ENCODE measurements at places on chromosomes 4 and X. TPM values are rescaled to one million over a fixed set of nuclear protein-coding genes. Genes with fewer than 3 reads are reported as not detected.

The HSFX3 gene
- total RNA-seq = not detected

The PFKFB1 gene
- total RNA-seq = 0.16 TPM

The HPGDS gene
- total RNA-seq = not detected

The HAND2 gene
- 8.4 TPM for total RNA-seq

The MAGEA11 gene
- total RNA-seq = not detected

The HTN1 gene
- total RNA-seq = not detected

The EVC gene
- total RNA-seq = 42.9 TPM

The F8A2 gene
- total RNA-seq = not detected

The IBSP gene
- not detected for total RNA-seq

The KIF4A gene
- 0.86 TPM for total RNA-seq

The RNF212 gene
- total RNA-seq = 0.09 TPM

The NLRP2B gene
- total RNA-seq = not detected

The PAGE1 gene
- not detected for total RNA-seq

The SPINK2 gene
- not detected for total RNA-seq

The SPACA5 gene
- not detected for total RNA-seq

The XAGE2 gene
- not detected for total RNA-seq

The ARHGAP36 gene
- total RNA-seq = not detected

The CHRDL1 gene
- 3.8 TPM for total RNA-seq

The ADH1A gene
- 0.16 TPM for total RNA-seq

The GRIA3 gene
- 2.1 TPM for total RNA-seq

The IL21 gene
- total RNA-seq = not detected

The MED12 gene
- 34.3 TPM for total RNA-seq

The OTC gene
- 0.16 TPM for total RNA-seq

The CHM gene
- total RNA-seq = 10.3 TPM

The SCML2 gene
- 1.1 TPM for total RNA-seq

The SLC6A14 gene
- 0.17 TPM for total RNA-seq

The ZCCHC12 gene
- total RNA-seq = not detected

The PNMA5 gene
- not detected for total RNA-seq

The MAGEA10 gene
- total RNA-seq = not detected

The TIGD4 gene
- total RNA-seq = 0.26 TPM

The YY2 gene
- 1.4 TPM for total RNA-seq

The XG gene
- 6.1 TPM for total RNA-seq

The WDFY3 gene
- 42.1 TPM for total RNA-seq

The PJA1 gene
- 19.4 TPM for total RNA-seq

The MAB21L2 gene
- total RNA-seq = 0.32 TPM

The GLRA3 gene
- not detected for total RNA-seq

The RPGR gene
- 2.5 TPM for total RNA-seq

The PPP4R3C gene
- not detected for total RNA-seq

The CLGN gene
- 17.3 TPM for total RNA-seq

The GABRG1 gene
- total RNA-seq = not detected

The CC2D2A gene
- total RNA-seq = 40.4 TPM

The MTNR1A gene
- total RNA-seq = not detected

The PCDH19 gene
- total RNA-seq = not detected

The CLCN5 gene
- 5.5 TPM for total RNA-seq

The PDCL2 gene
- total RNA-seq = not detected

The NPY2R gene
- not detected for total RNA-seq

The MUC7 gene
- total RNA-seq = not detected

The FAM47E gene
- total RNA-seq = 1.4 TPM

The DCAF16 gene
- 17.5 TPM for total RNA-seq

The PNMA6F gene
- not detected for total RNA-seq

The NAP1L3 gene
- total RNA-seq = 3.5 TPM

The LIMCH1 gene
- total RNA-seq = 0.17 TPM

The SYN1 gene
- total RNA-seq = 0.09 TPM

The FAM47A gene
- not detected for total RNA-seq

The ARHGEF6 gene
- total RNA-seq = 11.3 TPM
